ENCODE measurements at places on chromosomes 7 and 10. TPM values are rescaled to one million over a fixed set of nuclear protein-coding genes. Genes with fewer than 3 reads are reported as not detected.

The PCLO gene
- total RNA-seq = 0.22 TPM

The CHAT gene
- 0.14 TPM for total RNA-seq

The LFNG gene
- 23.0 TPM for total RNA-seq

The CYP3A7 gene
- not detected for total RNA-seq

The ANKRD22 gene
- 0.65 TPM for total RNA-seq

The PRLHR gene
- not detected for total RNA-seq

The CNPY1 gene
- total RNA-seq = not detected

The PON3 gene
- total RNA-seq = not detected

The NEUROD6 gene
- not detected for total RNA-seq

The OPN4 gene
- total RNA-seq = not detected

The COL13A1 gene
- total RNA-seq = not detected

The ZNF488 gene
- 0.36 TPM for total RNA-seq

The GIMAP6 gene
- 35.1 TPM for total RNA-seq

The IL2RA gene
- total RNA-seq = 1,110 TPM

The TBX20 gene
- 0.16 TPM for total RNA-seq

The CLEC5A gene
- total RNA-seq = not detected

The EBF3 gene
- total RNA-seq = not detected

The EPO gene
- 0.19 TPM for total RNA-seq

The OR13A1 gene
- not detected for total RNA-seq

The SEPTIN14 gene
- not detected for total RNA-seq

The GHRHR gene
- not detected for total RNA-seq

The CALML5 gene
- total RNA-seq = not detected

The ALKBH4 gene
- 9.1 TPM for total RNA-seq

The DHX32 gene
- total RNA-seq = 24.4 TPM

The SAMD9 gene
- total RNA-seq = 14.6 TPM

Data from activated T-cell treated with anti-CD3 and anti-CD28 coated beads, Interleukin-2, amount 50 U/mL, for 72 hours (primary cell).